ENCODE measurements at places on chromosomes 4 and X.

- DNase-seq: no peak
Measured at GRCh38 chrX:39427906-39428305, 626.6 kb downstream of the MID1IP1 start.

- DNase-seq: no peak
Measured at GRCh38 chrX:129316461-129316860, 206.8 kb downstream of the SMARCA1 start.

GRCh38 chr4:7499661-7500060 lies 64.9 kb upstream of the PSAPL1 start:
- no peak for DNase-seq

DNA sequence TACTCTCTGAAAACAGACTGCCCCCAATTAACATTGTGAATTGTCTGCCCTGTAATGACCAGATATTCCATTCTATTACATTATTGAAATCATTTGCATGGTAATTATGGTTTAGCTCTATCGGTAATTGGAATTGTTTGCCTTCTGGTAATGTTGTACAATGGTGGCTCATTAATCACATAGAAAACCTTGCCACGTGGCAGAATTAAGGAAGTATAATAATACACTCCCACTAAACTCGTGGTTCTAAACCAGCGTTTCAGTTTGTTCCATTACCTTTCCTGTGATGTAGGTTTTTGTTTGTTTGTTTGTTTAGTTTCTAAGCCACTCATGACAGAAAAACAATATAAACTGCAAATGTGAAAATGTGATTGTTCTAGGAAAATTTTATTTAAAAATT lies 45.1 kb upstream of the TAPT1 start:
- DNase-seq: no peak

DNA sequence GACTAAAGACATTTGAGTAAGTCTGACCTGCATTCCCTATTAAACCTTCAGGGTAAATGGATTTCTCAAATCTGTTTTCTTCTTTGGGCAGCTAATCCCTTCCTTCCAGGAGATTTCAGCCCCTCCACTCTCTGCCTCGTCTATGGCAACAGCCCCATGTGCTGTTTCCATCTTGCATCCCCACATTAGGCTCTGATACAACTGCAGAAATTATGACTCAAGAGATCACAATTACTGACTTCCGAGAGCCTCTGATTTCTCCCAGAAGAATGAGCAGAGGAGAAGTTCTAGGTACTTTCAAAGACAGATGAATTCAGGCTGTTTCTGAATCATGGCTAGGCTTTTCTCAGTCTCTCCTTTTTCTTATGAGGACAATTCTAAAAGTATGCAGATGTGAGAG lies 38.7 kb downstream of the RAI2 start:
- DNase-seq: no peak

DNA sequence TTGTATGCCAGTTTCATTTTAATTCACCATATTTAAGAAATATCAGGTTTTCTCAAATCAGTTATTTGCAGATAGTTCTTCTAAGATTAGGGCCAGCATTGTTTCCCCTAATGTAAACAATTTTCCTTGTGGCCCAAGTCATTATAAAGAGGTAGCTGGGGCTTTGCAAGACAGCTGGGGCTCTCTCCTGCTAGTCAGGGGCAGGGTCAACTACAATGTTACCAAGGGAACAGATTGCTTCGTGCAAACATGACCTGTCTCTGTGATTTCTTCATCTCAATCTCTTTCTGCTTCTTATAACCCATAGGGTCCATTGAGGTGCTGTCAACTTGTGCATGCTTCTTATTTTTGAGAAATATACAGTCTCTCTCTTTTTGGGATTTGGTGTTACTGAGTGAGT lies 12.1 kb downstream of the ARMCX6 start:
- DNase-seq: no peak

DNA sequence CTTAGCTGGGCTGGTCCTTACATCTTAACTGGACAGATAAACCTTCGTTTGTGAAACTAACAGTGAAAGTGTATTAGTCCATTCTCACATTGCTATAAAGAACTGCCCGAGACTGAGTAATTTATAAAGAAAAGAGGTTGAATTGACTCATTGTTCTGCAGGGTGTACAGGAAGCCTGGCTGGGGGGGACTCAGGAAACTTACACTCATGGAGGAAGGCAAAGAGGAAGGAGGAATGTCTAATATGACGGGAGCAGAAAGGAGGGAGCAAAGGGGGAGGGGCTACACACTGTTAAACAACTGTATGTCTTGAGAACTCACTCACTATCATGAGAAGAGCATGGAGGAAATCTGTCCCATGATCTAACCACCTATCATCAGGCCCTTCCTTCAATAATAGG lies 1566.5 kb upstream of the PCDH7 start:
- no peak for DNase-seq

Measured in T-helper 1 cell (primary cell).